ENCODE measurements at places on chromosomes 6 and 20. TPM values are rescaled to one million over a fixed set of nuclear protein-coding genes. Genes with fewer than 3 reads are reported as not detected.

Gene TXNDC5
- 207 TPM for polyA plus RNA-seq

Gene HUS1B
- polyA plus RNA-seq = 0.30 TPM

Gene CCN5
- 0.05 TPM for polyA plus RNA-seq

Gene EFHC1
- 39.4 TPM for polyA plus RNA-seq

Gene TAAR8
- not detected for polyA plus RNA-seq

Gene C20orf96
- polyA plus RNA-seq = 16.6 TPM

Gene EYS
- polyA plus RNA-seq = 0.05 TPM

Gene L3MBTL3
- polyA plus RNA-seq = 12.6 TPM

Gene SLC26A8
- not detected for polyA plus RNA-seq

Gene SULF2
- polyA plus RNA-seq = 20.2 TPM

Gene FOXO3
- polyA plus RNA-seq = 8.1 TPM

Gene CASS4
- 0.02 TPM for polyA plus RNA-seq

All from SK-N-SH (cell line).